ENCODE measurements at places on chromosomes 5 and 9. TPM values are rescaled to one million over a fixed set of nuclear protein-coding genes. Genes with fewer than 3 reads are reported as not detected.

Gene ZNF618
- 0.19 TPM for total RNA-seq

Gene SMIM33
- total RNA-seq: 0.37 TPM

Gene GPR107
- total RNA-seq: 23.6 TPM

Gene GALNT12
- total RNA-seq: 3.6 TPM

Gene TRPM6
- total RNA-seq: not detected

DNA sequence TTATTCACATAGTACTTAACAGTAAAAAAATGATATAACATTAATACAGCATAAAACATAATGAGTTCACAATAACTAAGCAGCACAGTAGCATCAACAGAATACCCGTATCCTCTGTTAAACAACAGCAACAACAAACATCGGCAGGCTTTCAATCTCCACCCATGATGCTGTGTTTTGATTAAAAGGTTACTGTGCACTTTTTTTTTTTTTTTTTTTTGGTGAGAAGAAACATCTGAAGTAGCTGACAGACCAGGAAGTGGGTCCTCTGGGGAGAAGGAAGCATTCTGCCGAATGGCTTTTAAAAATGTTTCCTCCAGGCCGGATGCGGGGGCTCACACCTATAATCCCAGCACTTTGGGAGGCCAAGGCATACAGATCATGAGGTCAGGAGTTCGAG lies 282.3 kb downstream of the EPB41L4A start:
- no peak for DNase-seq

- DNase-seq: no peak
Measured at GRCh38 chr9:126223798-126224531, 102.7 kb upstream of the MVB12B start.

GRCh38 chr9:110143485-110143884 lies 64.5 kb downstream of the C9orf152 start:
- DNase-seq: no peak

- DNase-seq: no peak
Measured at GRCh38 chr9:121529237-121529987, 29.8 kb upstream of the GGTA1 start.

DNA sequence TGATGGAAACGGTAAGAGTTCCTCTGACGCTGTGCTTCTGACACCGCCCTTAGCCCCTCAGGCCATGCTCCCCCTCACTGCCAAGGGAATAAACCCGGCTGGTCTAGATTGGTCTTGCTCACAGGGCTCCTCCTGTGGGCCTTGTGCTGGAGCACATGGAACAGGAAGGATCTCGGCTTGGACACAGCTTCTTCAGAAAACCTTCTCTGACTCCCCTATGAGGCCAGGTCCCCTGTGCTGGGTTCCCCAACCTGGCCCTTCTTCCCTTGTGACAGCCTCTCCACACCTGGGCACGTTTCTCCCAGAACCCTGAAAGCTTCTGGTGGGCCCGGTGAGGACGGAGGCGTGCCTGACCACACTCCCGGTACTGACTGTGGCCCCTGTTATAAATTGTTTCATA lies 8.2 kb downstream of the SPATA31E1 start:
- peak; percentile 43 for DNase-seq

- no peak for DNase-seq
Measured at GRCh38 chr5:95417971-95418370, 26.8 kb downstream of the FAM81B start.

- no peak for DNase-seq
Measured at GRCh38 chr9:130732136-130732535, 38.6 kb downstream of the EXOSC2 start.

DNA sequence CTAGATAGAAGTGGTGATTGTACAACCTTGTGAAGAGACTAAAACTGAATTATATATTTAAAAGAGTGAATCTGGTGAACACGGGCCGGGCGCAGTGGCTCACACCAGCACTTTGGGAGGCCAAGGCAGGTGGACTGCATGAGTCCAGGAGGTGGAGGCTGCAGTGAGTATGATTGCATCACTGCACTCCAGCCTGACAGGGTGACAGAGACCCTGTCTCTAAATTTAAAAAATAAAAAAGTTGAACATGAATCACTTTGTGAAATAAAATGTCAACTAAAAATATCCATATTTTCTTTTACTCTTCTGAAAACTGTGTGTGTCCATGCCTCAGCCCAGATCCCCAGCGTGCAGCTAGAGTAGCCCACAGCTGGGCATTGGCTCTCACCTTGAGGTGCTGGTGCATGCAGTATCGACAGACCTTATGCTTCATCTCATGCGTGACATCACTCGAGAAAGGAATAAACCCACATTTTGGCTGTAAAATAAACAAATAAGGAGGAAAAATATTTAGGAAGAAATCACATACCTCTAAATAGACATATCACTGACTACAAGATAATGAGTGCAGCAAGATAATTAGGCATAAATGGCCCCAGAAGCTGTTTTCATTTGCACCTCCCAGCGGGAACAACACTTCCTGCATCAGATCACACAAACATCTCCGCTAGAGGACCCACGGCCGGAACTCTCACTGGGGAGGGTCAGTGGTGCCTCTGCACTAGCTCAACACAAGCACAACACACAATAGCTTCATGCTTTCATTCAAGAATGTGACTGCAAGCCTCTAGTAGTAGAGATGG lies 22.1 kb downstream of the IPPK start:
- DNase-seq: no peak

DNA sequence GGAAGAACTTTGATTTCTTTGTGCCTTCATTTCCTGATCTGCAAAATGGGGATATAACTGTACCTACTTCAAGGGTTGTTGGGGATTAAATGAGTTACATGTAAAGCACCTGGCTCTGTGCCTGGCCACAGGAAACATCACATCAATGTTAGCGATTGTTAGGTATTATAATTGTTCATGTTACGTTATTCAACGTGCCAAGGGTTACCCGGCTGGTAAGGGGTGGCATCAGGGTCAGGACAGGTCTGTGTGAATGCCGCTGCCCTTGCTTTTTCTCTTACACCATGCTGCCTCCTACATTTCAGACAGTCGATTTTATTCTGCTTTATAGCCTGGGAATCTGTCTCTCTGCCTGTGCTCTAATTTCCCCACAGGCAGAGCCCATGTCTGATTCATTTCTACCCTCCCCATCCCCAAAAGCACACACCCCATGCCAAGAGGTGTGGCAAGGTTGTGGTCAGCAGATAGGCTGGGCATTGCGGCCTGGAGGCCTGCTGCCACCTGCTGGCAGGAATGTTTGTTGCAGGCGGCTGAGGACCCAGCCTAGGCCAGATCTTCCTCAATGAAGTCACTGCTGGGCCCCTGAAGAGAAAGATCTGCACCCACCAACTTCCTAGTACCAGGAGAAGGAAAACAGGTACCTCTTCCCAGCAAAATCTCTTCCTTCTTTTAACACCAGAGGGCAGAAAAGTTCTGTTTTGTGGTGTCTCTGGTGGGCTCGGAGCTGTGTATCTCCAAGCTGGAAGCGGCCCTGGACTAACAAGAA lies 5.3 kb downstream of the ANKS6 start:
- peak; percentile 91 for DNase-seq

GRCh38 chr5:100502684-100503083 lies 32.5 kb upstream of the FAM174A start:
- DNase-seq: no peak

DNA sequence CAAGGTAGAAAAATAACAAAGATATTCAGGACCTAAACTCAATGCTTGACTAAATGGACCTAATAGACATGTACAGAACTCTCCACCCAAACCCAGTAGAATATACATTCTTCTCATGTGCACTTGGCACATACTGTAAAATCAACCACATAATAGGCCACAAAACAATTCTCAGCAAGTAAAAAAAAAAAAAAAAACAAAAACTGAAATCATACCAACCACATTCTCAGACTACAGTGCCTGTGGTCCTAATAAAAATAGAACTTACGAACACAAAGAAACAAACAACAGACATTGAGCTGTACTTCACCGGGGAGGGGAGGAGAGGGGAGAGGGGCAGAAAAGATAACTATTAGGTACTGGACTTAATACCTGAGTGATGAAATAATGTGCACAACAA lies 114.1 kb upstream of the CD180 start:
- DNase-seq: no peak

- DNase-seq: no peak
Measured at GRCh38 chr5:68949256-68949655, 144.6 kb upstream of the SLC30A5 start.

GRCh38 chr9:80156756-80157472 lies 585.1 kb downstream of the TLE4 start:
- DNase-seq: no peak

DNA sequence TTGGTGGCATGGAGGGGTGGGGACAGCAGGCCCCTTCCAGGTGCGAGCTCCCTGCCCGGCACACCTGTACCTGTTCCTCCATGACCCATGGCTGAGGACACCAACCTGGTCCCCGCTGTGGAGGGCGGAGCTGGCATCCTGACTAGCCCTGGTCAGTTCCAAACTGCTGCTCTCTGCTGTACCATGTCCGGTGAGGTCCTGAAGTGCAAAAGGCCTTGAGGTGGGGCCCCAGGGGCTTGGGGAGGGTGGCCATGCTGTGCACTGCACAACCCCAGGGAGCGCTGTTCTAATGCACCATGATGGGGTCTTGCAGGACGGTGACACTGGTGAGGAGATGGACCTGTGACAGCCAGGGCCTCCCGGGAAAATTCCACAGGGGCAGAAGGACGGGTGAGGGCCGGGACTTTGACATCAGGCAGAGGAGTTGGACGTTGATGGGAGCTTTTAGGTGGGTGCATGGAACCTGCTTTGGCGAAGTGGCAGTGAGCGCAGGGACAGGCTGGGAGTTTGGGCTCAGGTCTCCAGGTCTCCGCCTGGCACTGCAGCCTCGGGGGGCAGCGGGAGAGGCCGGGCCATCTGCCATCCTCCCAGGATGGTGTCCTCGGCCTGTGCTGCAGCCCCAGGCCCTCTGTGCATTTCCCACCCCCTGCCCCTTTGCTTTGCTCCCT lies 38.9 kb downstream of the COL5A1 start:
- DNase-seq: no peak

DNA sequence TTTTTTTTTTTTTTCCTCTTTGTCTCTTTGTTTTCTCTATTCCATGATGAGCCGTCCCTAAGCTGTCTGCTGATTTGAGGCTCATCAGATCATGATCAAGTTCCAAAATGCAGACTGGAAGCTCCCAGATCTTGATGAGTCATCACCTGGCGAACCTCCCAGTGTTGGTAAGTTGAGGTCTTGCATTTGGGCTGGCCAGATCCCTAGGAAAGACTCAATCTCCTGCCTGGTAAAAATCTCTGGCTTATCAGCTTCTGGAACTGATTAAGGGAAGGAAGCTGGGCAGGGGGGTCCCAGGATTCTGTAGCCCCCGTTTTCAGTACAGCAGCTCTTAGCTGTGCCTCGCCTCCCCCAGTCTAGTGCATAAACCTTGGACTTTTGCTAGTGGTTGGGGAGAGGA lies 69.0 kb downstream of the TSPAN17 start:
- no peak for DNase-seq

GRCh38 chr5:98770911-98771322 lies 2.5 kb upstream of the RGMB start:
- DNase-seq: peak; percentile 69

DNA sequence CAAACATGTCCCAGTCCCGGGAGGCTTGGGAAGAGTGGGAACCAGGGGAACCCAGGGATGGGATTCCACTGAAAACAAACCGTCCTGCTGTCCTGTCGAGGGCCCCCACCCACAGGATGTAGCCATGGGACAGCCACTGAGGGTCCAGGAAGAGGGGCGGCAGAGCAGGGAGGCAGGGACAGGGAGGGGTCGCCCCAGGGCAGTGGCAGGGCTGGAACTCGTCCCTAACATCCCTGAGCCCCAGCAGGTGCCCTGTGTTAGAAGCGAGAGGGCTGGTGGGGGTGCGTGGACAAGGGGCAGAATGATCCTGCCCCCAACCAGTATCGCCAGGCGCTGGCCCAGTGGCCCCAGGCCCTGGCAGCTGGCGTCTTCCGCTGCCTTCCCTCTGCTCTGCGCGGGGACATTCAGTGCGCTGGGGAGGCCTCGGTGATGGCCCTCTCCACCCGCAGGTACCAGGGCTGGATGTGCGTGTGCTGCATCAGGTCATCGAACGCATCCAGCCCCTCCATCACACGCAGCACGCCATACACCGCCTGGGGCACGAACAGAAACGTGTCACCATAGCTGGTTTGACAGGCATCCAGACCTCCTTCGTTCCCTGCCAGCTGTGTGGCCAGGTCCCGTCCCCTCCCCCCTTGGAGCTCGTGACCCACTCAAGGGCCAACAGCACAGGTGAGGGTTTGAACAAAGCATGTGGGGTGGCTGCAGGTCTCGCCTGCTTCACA lies 6.6 kb downstream of the PTGES2 start:
- no peak for DNase-seq

DNA sequence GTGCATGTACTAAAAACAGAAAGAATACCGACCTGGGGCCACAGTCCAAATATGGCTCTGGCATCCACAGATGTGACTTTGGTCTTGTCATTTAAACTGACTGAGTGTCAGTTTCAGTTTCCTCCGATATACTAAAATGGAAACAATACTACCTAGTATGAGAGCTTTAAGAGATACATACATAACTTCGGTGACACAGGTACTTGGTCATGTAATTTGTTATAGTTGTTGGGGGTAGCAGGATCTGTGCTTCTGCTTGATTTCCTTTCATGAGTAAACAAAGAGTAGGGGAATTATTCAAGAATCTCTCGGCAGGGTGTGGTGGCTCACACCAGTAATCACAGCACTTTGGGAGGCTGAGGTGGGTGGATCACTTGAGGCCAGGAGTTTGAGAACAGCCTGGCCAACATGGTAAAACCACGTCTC lies 32.1 kb downstream of the MTMR12 start:
- DNase-seq: peak; percentile 71

DNA sequence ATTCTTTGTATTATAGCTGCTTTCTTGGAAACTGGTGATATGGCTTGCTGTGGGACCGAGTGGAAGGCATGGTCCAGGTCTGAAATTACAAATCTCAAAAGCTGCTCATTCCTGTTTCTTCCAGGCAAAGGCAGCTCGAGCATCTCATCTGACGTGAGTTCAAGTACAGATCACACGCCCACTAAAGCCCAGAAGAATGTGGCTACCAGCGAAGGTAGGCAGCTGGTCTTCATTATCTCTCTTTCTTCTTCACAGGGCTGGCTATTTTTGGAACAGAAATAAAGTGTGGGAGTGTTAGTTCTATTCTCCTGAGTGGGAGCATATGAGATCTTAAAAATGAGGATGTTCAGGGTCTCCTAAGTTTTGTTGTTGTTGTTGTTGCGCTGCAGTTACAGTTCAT lies 115.9 kb downstream of the FBXL7 start:
- DNase-seq: no peak
